IMR-90 (cell line): ENCODE measurements at places on chromosomes 5 and 9. TPM values are rescaled to one million over a fixed set of nuclear protein-coding genes. Genes with fewer than 3 reads are reported as not detected.
A peak's percentile ranks its signal among the peaks of the same experiment; 100 is the strongest.

DNA sequence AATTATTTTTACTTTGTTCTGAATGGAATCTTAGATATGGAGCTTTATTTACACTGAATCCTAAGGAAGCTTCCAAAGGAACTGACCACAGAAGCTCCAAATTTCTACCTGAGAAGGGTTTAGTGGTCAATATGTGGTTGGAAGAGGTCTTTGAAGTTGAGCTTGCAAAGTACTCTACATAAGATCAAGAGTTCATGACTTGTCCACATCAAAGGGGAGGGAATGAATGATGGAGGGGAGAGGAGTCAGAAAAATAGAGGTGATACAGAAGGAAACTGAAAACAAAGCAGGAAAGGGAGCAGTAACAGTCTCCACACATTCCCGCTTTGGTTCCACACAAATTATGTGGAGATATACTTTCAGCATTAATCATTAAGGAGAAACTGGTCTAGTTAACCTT, 450.9 kb downstream of the HINT1 start:
- no peak for DNase-seq

C9orf50 gene
- not detected in 2 replicates for total RNA-seq

ROR2 gene
- total RNA-seq: 2.2 and 2.3 TPM in 2 replicates

DNA sequence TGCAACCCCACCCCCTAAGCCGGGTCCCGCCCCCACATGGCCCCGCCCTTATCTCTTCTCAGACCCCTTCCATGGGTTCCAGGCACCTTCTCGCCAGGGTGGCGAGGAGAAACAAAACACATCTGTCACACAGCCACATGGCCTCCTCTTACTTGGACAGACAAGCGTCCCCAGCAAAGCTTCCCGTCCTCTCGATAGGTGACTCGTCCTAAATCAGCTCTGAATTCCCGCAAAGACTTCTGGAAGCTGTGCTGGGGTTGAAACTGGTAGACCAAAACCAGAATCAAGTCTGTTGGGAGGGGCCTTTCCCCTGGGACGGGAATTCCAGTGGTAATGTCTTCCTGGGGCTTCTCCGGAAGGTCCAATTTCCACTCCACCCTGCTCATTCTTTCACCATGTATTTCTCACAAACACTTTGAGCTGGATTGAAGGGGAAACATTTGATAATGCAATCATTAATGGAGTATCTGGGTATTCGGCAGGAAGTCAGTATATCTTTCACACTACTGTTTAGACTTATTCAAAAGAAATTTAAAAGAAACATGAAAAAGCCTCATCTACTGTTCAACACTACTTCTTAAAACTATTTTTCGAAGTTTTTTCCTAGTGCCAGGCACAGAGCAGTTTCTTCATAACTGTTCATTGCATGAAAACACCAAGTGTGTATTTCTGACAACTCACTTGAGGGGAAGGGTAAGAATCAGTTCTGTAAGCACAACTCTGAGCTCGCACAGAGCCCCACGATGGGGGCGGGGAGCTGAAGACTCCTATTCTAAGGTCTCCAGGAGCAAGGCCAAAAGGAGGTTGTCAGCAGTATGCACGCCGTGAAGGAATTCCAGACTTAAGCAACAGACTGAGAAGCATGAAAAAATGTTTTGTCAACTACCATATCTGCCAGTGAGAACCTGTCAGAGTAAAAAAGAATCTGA, 644 bp upstream of the CTNNAL1 start:
- peak; percentile 78 for DNase-seq

GRCh38 chr5:42612750-42613366, 143.8 kb upstream of the CCDC152 start:
- peak; percentile 26 for DNase-seq

MSANTD3 gene
- total RNA-seq: 55.9 and 71.1 TPM in 2 replicates

WWC1 gene
- total RNA-seq: 9.1 and 10.3 TPM in 2 replicates

DNA sequence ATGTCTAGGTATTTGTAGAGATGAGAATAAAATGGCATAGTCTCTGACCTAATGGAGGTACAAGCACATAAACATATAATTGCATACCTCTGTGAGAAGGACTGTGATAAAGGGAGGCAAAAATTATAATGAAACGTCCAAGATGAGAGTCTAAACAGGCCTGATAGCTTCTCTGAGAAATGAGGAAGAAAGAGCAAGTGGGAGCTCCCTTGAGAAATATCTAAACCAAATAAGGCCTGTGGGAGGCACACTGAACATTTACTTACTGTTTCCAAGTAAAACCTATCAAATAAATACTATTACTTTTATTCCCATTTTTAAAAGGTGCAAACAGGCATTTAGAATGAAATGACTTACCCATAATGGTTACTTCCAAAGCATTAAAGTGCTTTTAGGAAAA, 125.6 kb upstream of the PAPPA start:
- peak; percentile 46 for DNase-seq

DNA sequence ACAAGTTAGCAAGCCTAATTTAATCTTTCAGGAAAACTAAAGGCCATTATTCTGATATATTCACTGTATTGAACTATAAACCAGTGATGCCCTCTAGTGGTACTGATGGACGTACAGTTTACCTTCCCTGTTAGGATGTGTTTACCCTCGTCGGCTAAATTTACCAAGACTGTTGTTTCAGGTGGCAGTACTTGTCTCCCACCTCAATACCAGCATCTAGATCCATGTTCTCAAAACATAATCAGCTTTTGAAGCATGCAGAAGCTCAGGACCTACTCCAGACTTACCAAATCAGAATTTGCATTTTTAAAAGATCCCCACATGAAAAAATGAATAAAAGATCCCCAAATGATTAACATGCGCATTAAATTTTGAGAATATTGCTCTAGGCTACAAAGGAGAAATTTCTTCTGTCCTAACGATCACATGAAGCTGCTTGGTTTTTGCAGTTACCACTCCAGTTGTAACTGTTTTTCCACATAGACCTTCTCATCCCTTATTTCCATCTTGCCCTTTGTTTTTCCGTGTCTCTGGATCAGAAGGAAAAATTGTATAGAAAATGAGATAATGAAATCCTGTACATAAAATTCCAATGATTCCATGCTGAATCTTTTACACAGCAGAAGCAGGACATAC, 3.2 kb upstream of the BAAT start:
- DNase-seq: peak; percentile 46

DNA sequence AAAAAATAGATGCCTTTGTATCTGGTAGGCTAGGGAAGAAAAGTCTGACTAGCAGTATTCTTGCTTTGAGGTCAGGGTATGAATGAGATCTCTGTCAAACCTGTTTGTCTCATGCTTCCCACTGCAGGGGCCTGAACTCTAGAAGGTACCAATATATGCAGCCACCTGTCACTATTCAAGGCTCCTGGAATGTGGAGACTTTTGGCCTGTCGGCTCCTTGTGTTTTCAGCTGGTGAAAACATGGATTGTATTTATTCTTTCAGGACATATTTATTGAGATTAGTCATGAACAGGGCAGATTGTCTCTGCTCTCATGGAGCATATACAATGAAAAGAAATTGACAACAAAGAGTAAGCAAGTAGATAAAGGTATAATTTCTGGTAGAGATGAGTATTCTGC, 255.8 kb downstream of the ARHGAP26 start:
- peak; percentile 67 for DNase-seq

- peak; percentile 16 for DNase-seq
Observed at GRCh38 chr9:133690081-133690561, 48.0 kb downstream of the SARDH start.

DNA sequence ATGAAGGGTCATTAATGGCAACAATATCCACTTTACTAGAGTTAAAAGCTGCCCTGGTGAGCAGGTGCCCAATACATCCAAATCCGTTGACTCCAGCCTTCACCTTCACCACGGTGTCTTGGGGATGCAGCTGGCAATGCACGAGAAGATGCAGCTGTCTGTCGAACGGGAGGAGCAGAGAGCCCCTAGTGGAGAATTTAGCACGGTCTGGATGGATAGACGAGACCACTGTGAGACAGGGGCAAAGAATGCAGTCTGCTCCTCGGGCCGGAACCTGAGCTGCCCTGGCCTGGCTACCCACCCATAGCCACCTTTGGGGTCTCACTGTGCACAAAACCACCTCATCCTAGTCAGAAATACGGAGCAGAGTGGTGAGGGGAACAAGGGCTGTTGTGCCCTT, 35.1 kb downstream of the ADRA1B start:
- DNase-seq: peak; percentile 27

NUTM2F gene
- not detected in 2 replicates for total RNA-seq
